ENCODE measurements at places on chromosomes 6 and 20. TPM values are rescaled to one million over a fixed set of nuclear protein-coding genes. Genes with fewer than 3 reads are reported as not detected.

GRCh38 chr6:13072686-13073347 lies 255.5 kb downstream of the TBC1D7 start:
- DNase-seq = no peak

DNA sequence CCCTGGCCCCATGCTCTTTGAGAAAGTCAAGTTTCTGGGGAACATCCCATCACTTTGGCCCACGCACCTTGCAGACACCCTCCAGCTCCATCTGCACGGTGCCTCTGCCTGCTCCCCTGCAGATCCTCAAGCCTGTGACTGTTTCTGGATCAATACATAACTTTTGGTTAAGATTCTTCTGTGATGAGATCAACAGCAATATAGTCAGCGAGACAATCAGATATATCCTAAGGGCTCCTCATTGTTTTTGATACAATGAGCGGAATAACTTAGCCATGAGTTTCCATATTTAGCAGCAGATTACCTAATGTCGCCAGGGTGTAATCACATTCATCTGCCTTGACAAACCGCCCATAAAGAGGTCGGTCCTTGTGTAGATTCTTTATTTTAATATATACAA lies 109.3 kb upstream of the MTHFD1L start:
- DNase-seq = no peak

Gene SOX12
- 24.0 TPM for total RNA-seq

DNA sequence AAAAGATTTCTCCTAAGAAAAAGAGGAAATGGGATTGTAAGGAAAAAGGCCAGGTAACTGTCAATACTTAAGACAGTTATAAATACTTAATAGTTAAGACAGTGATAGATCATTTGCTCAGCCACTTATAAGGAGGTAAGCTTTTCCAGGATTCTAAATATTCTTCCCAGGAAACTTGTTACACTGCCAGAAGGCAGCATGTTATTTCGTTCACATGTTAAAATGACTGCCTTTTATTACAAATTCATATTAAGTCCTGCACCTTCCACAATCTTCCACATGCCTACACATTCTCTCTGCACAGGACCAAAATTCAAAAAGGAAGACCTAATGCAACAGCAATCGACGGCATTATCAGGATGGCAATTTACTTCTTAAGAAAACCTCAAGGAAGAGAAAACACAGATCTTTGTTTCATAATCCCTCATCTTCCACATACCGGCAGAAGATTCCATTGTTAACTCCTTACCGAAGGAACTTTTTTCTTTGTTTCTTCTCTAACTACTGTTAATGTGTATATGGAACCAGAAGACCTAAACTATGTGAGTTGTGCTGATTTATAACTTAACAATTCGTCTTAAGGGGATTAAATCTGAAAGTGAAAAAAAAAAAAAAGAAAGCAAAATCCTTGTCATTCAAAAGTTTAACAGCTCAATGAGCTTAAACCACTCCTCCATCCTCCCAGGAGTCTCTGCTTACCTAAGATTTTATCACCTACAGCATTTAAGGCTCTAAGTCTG lies 799 bp downstream of the TAAR2 start:
- DNase-seq = no peak

Gene MCCD1
- total RNA-seq = not detected

DNA sequence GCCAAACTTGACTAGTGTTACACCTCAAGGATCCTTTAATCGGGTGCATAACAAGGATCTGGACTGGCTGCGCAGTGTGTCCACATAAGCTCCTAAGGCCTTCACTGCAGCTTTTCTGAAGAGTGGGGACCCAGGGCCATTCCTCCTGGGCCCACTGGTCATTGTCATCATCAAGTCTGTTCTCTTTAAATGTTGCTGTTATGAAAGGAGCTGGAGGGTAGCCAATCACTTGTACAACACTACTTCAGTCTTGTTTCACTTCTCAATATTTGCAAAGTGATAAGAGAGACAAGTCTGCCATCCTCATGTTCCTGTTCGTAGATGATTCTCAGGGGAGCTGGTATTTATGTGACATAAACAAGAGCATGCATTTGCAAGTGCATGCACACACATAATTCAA lies 149.8 kb downstream of the SYNDIG1 start:
- no peak for DNase-seq

DNA sequence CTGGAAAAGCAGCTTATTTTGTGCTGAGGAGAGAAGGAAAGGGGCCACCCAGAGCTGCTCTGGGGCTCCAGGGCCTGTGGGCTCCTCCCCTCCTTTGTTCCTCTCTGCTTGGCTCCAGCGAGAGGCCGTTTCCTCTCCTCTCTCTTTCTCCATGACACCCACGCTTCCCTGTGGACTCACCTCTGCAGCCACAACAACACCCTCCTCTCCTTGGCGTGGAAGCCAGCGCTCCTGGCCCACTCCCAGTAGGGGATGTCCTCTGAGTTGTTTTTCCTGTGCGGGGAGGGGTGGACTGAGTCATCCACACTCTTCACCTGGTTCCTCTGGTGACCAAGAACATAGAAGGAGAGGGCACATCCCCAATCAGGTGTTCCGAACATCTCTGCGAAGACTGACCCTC lies 4.9 kb upstream of the CDSN start:
- DNase-seq = no peak
